ENCODE measurements at places on chromosomes 3 and 15. TPM values are rescaled to one million over a fixed set of nuclear protein-coding genes. Genes with fewer than 3 reads are reported as not detected.

- no peak for DNase-seq
These were observed 730 bp upstream of the ZNF710 start for GRCh38 chr15:90000186-90001001.

GRCh38 chr15:56969265-56969895 lies 50.9 kb downstream of the TCF12 start:
- DNase-seq: no peak

DNA sequence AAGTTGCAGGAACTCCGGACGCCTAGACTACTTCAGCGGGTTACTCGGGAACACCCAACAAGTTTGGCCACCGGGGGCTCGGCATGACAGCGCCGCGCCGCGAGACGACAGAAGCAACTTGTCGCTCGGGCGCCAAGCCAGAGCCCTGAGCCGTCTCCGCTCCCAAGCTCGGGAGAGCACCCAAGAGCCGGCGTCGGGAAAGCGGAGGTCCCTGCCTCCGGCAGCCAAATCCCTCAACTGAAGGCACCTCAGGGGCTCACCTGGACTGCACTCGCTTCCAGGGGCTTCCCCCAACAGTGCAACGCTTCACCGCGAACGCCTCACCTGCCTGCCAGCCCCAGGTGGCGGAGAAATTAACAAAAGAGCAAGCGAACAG lies 640 bp downstream of the MB21D2 start:
- peak; percentile 66 for DNase-seq

DNA sequence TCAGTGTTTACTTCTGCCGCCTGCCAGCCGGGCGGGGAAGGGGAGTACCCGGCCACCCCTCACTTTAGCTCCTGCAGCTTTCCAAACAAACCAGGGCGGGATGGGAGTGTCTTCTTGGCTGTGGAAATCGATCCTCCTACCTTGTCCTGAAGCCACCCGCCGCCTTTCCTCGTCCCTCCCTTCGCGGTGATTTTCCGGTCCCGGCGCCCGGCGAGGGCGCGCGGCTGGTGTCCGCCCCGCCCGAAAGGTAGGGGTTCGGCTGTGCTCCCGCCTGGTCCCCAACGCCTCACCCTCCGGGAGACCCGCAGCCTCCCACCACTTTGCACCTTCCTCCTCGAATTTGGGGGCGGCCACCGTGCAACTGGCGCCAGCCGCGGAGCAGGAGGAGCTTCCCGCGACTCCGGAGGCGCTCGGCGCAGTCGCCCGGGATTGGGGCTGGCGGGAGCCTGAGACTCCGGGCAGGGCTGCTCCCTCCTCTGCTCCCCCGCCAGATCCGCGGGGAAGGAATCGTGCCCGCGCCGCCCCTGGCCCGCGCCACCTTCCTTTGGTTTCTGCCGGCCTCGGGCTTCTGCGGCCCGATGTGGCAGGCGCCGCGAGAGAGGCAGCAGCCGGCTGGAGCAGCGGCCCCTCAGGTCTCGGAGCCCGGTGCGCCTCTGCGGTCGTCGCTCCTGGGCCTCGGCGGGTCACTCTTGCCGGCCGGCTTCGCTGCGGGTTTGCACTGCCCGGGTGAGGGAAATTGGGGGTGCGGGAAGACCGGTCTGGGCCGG lies 30.7 kb upstream of the ST3GAL6 start:
- peak; percentile 59 for DNase-seq

The SI gene
- not detected for total RNA-seq

The RETNLB gene
- not detected for total RNA-seq

The SPATA12 gene
- 0.43 TPM for total RNA-seq

The LRRC49 gene
- 8.5 TPM for total RNA-seq

The BCL6 gene
- 3.0 TPM for total RNA-seq

The SMAD6 gene
- 64.5 TPM for total RNA-seq

The FGF7 gene
- total RNA-seq: not detected

Measured in Caki2 (cell line).